ENCODE measurements at places on chromosomes 11 and 22.

- no peak for DNase-seq
These were observed 4.7 kb downstream of the CCDC34 start for GRCh38 chr11:27358296-27358695.

DNA sequence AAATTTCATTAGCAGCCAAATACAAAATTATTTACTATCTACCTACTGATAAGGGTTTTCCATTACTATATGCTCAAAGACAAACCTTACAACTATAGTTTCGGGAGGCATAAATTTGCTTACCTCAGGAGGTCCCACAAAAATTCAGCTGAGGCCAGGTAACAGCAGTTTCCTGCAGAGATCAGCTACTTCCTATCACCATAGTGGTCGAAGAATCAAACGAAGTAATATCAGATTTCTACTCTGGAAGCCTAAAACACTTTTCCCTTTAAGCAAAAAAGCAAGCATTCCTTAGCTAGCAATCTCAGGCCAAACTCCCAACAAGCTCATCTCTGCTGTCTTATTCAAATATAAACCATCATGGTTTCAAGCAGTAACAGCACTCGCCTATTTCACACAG is 3.1 kb downstream of the NAP1L4 start:
- DNase-seq: no peak

DNA sequence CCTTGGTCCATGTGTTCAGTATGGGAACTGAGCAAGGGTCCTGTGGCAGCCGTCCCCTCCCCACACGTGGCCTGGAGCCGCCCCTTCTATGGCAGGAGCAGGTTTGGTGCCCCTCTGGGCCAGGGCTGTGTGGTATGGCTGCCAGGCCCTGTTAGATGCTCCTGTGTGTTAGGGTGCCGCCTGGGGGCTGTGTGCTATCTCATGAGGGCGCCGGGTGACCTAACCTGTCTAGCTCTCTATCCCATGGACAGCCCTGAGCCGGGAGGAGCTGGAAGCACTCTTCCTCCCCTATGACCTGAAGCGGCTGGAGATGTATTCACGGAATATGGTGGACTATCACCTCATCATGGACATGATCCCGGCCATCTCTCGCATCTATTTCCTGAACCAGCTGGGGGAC is 34.7 kb downstream of the NAT10 start:
- no peak for DNase-seq

DNA sequence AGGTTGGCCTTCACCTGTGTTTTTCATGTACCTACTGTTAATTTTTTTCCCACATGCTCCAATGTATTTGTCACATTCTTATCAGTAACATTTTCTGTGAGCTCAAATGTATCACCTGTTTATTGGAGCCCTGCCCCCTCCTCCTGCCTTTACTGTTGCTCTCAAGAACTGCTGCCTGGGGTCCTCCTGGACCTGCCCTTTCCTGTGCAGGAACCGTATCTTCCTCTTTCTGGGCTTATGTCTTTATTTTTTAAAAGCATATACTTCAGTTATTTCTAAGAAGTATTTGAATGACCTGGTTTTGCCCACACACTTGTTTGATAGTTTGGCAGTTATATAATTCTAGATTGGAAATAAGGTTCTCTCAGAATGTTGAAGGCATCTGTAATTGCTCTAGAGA is 5.9 kb downstream of the FAM118B start:
- no peak for DNase-seq

DNA sequence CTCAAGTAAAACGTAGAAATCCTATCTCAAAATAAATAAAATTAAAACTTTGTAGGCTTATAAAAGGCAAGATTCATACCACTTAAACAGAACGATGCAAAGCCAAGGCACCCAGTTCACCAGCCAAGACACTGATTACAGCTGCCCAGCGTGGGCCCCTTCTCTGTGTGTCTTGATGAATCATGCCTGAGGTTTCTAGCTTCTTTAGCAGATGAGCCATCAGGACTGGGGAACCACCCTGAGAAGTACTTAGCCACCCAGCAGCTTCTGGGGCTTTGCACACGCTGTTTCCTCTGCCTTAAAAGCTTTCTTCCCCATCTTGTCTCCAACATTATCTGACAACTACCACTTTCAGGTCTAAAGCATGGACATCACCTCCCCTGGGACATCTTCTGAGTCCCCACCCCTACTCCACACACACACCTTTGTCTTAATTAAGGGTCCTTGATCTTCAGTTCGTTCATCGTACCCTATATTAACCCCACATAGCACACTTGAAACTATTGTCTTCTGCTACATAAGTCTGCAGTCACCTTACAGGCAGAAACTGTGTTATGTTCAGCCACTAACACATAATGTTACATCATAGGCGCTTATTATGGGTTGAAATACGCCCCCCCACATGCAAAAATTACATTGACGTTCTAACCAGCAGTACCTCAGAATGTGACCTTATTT is 8.7 kb upstream of the LAYN start:
- peak; percentile 45 for DNase-seq

- no peak for DNase-seq
These were observed 11.5 kb downstream of the STX3 start for GRCh38 chr11:59766542-59767224.

DNA sequence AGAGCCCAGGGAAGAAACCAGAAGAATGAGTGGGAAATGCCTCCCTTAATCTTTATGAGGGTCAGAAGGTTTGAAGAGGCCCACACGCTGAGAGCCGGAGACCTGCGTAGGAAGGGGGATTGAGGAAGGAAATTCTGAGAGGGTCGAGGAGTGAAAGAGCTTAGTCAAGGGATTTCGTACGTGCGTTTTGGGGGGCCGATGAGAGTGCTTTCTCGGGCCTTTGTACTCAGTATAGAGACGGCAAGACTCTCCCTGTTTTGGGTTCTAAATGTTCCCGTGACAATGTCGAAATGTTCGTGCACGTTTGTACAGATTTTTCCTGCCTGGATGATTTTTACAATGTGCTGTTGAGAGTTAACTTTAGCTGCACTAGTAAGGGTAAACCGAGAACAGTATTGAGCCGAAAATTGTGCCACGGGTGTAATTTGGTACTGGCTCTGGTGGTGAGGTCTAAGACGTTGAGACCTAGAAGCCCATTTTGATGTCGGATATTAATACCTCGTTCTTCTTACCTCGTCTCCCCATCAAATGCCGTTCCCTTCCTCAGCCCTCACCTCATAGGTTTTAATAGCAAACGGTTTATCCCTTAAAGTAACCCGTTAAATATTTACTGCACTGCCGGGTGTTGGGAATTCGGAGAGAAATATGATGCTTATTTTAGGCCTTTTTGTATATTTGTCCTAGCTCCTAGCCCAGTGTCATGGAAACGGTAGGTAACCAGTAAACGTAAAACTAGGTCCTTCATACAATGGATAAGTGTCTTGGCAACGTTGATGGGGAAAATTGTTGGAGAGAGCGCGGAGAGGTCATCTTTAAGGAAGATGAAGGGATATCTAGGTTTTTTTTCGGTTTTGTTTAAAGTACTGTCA is 734 bp downstream of the C11orf58 start:
- DNase-seq: no peak

DNA sequence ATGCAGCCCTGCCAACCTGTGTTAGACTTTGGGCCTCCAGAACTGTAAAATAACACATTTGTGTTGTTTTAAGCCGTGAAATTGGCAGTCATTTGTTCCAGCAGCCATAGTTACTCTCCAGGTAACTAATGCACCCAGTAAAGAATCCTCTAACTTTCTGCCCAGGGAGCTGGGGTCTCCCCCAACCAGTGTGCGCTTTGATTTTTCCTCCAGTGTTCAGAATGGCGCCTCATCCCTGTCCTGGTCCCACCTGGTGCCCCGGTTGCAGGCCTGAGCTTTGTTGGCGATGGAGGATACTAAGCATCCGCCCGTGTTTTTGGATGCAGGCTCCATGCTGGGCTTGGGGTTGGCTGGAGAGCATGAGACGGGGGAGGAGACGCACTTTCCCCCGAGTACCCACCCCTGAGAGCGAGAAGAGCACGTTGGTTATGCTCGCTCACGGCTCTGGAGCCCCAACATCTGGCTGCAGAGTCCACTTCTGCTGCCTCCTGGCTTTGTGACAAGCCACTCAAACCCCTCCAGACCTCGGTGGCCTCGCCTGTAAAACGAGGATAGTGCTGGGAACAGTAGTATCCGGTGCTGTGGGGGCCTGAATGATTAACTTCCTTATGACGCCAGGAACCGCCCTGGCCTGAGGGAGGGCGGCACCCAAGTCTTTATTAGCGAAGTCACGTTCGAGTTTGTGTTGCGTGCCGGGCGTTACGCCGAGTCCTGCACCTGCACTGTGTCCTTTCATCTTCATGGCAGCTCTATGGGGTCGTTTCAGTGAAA is 25.8 kb downstream of the MRGPRD start:
- DNase-seq: no peak

DNA sequence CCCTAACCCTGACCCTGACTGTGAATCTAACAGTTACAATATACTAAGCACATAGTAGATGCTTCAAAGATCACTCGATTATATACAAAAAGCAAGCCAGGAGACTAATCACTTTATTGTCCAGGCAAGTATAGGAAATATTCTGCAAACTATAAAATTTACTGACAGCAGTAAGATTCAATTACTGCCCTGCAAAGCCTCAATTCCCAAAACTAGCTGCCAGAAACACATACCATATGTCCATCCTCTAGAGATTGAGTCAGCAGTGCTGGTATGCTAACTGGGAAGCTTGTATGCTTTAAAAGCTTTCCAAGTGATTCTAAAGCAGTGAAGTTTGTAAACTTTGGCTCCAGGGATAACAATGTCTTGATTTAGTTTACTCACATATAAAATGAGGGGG is 26.1 kb downstream of the CSTF3 start:
- DNase-seq: no peak

DNA sequence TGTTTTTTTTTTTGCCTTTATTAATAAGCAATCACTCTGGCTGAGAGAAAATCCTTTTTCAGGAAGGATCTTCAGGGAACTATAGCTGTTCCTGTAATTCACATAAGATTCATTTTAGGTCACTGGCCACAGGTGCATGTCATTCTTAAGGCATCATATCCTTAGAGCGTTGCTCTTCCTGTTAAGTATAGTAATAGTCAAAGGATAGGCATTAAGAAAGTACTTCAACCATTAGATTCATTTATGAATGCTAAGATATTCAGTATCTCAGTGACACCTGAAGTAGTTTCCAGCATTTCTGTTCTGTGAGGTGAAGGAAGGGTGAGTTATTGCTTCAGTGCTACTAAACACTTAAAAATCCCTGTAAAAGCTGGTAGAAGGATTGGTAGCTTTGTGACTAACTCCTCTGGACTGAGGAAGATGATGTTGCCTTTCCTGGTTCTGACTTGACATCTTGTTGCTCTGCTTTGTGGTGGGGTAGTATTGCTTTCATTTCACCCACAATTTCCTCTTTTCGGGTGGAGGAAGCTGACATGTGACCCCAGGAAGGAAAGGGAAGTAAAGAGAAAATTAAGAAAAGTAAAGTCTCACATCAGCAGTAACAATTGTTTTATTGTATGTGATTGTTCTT is 34.7 kb downstream of the RNF169 start:
- DNase-seq: no peak

- DNase-seq: peak; percentile 83
These were observed 669 bp downstream of the CDC42EP2 start for GRCh38 chr11:65315204-65315865.

DNA sequence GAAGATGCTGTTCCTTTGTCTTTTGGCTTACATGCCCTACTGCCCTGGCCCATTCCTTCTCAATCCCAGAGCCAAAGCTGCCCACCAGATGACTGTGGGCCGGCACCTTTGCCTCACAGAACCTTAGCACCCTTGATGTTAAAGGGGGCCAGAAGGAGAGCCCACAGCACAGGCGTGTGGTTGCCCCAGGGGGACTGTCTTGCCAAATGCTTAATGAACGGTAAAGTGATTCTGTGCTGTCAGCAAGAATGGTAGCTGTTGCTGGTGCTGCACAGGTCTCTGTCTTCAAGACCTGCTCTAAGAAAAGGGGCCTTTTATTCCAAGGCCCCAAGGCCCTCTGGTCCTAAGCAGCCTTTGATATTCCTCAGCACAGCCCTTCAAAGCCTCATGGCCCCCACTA is 113.3 kb downstream of the MORC2 start:
- no peak for DNase-seq

- DNase-seq: no peak
These were observed 7.0 kb upstream of the LYVE1 start for GRCh38 chr11:10575346-10576034.

GRCh38 chr11:79113054-79113690 is 327.7 kb downstream of the TENM4 start:
- DNase-seq: no peak

DNA sequence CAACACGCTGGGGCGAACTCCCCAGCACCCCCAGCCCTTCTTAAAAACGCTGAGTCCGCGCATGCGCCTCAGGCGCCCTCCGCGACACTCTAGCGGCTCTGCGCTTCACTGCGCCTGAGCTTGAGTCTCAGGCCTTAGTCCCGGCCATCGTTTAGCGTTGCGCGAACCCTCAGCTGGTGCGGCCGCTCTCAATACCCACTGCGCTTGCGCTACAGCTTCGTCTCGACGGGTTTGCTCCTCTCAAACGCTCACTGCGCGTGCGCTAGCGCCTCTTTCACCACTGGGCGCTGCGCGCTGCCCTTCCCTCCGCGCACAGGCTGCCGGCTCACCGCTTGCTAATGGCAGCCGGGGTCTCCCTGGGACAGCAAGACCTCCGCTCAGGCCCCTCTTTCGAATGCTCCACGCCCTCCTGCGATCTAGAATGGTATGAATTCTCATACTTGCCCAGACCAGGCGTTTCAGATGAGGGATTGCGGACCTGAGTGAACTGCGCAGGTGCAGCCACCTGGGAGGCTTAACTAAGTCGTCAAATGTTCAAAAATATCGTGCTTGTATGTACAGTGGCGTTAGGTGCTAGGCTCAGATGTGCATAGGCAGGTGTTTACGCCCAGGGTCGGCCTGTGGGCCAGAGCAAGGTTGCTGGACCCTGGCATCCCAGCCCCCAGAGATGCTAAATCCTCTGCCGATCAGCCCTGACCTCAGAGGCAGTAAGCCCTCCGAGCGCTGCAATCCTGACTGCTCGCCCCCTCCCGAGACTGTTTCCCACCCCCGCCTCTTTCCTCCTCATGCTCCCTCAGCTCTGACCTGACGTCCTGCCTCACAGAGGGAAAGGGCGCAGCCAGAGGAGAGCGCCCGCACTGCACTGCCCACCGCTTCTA is at the start of gene SLC2A11:
TSS of gene SLC2A11 (plus strand) at position 270 of the 878 bp plus-strand sequence. CDS start at position 395, 125 bp downstream.
- DNase-seq: peak; percentile 93

DNA sequence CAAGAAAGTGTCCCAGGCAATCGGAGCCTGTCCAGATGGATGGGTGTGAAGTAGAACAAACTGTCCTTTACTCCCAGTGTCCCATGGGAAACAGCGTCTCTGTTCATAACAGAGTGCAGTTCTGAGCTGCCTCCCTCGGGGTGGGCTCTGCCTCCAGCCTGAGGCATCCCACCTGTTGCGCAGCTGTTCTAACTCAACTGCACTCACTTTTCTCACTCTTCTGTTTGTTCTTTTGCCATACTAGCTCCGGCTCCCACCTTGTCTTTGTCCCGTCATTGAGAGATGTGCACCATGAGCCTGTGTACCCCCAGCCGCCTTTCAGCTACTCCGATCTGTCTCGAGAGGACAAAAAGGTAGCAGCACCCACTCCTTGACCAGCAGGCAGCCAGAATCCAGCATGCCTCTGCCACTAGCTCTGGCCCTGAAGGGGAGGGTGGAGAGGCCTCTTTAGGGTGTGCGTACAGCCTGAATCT is 20.7 kb upstream of the CDC42EP2 start:
- no peak for DNase-seq
